ENCODE measurements at places on chromosomes 11 and 22. TPM values are rescaled to one million over a fixed set of nuclear protein-coding genes. Genes with fewer than 3 reads are reported as not detected.

DNA sequence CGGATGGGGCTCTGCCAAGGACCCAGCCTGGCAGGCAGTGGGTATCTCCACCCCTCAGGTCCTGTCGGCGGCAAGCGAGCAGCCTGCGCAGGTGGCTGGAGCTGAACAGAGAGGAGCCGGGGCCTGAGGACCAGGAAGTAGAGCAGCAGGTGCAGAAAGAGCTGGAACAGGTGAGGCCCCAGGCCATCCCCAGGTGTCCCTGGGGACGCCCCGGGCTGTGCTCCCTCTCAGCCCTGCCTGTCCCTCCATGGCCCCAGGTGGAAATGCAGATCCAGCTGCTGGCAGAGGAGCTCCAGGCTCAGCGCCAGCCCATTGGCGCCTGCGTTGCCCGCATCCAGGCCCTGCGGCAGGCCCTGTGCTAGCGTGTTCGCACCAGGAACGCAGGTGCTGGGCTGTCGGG, 44.0 kb downstream of the PISD start:
- no peak for DNase-seq

DNA sequence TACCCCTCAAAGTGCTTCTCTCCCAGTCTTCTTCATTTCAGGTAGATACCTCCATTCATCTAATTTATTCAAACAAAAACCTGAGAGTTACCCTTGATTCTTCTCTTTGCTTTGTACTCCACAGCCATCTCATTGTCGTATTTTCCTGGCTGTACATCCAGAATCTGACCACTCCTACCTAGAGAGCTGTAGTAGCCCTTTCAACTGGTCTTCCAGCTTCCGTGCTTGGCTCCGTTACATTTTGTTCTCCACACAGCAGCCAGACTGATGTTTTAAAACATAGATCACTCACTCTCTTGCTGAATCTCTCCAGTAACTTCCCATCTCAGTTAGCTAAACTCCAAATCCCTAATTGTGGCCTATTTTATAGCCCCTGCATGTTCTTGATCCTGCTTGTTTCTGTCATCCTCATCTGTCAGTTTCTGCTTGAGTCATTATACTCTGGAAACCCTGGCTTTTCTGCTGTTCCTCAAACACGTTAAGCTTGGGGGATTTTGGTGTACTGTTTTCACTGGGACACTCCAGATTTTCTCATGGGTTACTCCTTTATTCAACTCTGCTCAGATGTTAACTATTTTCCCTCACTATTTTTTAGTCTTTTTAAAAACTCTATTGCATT, 7.4 kb downstream of the SPCS2 start:
- no peak for DNase-seq

DNA sequence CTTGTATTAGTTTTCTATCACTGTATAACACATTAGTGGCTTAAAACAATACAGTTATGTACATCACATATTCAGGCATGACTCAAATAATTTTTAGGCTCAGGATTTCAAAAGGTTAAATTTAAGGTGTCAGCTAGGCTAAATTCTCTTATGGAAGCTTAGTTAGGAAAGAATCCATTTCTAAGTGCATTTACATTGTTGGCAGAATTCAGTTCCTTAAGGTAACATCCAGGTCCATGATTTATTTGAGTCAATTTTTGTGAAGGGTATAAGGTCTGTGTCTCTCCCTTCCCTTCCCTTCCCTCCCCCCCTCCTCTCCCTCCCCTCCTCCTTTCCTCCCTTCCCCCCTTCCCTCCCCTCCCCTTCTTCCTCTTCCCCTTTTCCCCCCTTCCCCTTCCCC, 399.0 kb upstream of the CNTN5 start:
- DNase-seq: no peak

The JHY gene
- polyA plus RNA-seq: 7.5 TPM

GRCh38 chr11:13861411-13861810, 101.1 kb upstream of the SPON1 start:
- DNase-seq: no peak

The TTC38 gene
- polyA plus RNA-seq: 136 TPM

The WNT7B gene
- 0.33 TPM for polyA plus RNA-seq

- DNase-seq: no peak
These were observed 22.6 kb downstream of the MPPED1 start for GRCh38 chr22:43434275-43434927.

GRCh38 chr11:26841818-26842473, 120.1 kb upstream of the SLC5A12 start:
- DNase-seq: no peak

DNA sequence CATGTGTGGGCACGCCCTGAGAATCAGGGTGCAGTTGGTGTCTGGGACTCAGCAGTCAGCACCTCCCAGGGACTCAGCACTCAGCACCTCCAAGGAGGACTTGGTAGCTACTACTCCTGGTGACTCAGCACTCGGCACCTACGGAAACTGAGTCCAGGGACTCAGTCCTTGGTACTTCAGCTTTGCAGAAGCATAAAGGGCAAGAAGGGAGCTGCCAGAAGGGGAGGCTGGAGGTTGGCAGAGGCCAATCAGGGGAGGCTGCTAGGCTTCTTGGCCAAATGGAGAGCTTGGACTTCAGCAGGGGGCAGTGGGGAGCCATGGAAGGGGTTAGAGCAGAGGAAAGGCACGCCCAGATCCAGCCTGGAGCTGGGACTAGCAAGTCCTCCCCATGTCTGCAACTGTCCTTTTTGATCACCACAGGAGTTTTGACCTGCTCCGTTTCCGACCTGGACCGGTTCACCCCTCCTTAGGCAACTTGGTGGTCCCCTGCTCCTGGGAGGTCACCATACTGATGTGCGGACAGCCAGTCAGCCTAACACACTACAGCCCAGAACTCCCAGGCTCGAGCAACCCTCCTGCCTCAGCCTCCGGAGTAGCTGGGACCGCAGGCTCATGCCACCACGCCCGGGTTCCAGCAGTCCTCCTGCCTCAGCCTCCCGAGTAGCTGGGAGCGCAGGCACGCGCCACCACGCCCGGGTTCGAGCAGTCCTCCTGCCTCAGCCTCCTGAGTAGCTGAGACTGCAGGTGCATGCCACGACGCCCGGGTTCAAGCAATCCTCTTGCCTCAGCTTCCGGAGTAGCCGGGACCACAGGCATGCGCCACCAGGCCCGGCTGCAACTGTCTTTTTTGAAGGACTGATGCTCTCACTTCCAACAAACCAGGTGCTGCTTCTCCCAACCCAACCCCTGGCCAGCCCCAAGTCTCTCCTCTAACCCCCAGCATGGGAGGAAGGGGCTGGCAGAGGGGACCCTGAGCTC, 1.5 kb downstream of the ANO9 start:
- DNase-seq: peak; percentile 43

DNA sequence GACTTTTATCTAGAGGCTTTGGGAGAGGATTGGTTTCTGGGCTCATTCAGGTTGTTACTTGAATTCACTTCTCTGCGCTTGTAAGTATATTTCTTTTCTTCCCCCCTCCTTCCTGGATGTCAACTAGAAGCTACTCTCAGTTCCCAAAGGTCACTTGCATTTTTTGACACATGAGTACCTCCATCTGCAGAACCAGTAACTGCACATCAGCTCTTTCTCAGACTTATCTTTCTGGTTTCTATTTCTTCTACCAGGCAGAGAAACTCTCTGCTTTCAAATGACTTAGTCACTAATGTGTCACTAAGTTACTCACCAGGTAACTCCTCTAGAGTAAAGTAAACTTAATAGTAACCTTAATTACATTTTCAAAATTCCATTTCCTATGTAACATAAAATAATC, 773.0 kb upstream of the LUZP2 start:
- DNase-seq: peak; percentile 19

The PES1 gene
- polyA plus RNA-seq: 58.6 TPM

DNA sequence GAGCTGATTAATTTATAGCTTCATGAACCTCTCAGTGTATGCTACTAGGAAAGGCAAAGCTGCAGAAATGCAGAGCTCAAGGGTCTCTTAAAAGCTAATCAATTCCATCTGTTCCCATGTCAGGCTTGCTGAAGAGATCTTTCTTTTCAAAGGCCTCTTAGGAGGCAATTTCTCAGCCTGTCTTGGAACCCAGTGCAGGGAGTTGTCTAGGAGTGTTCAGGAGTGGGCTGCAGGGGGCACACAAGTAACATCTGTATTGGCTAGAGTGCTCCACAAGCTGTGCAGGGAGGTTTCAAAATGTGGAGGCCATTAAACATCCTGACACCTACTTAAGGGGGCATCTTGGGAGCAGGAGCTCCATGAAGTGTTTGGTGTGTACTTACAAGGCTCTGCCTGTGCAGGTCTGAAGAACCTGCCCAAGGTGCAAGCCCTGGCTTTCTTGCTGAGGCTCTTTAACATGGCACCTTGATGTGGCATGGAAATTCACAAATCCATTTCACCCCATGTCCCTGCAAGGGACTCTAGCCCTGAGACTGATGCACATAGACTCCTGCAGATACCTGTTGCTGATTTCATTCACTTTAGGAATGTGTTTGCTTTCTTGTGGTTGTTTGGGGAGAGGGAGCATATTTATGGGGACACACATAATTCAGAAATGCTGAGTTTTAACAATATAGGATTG, 134.7 kb downstream of the ME3 start:
- DNase-seq: no peak

- DNase-seq: no peak
These were observed 27.6 kb upstream of the APLP2 start for GRCh38 chr11:130042093-130042591.

- DNase-seq: no peak
These were observed 131.0 kb downstream of the MICAL2 start for GRCh38 chr11:12241401-12241800.

- peak; percentile 56 for DNase-seq
These were observed 590.8 kb downstream of the SOX6 start for GRCh38 chr11:15765530-15765929.

- no peak for DNase-seq
These were observed 157.4 kb downstream of the BUD13 start for GRCh38 chr11:116615211-116615865.

The SCGB1C1 gene
- not detected for polyA plus RNA-seq

DNA sequence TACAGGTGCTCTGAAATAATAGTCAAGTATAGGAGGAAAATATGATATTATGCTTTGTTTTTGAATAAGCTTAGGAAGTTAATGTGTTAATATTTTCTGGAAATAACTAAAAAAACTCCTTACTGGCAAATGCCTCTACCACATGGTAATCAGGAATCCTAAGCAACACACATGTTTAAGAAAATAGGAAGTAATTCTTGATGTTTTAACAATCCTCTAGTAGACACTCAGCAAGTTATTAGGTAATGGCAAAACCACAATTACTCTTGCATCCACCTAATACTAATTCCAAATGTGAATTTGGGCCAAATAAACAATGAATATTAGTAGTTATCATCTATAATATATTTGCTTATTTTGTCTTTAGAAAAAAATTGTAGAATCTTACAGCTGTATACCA, 53.6 kb downstream of the SLC35F2 start:
- DNase-seq: no peak

DNA sequence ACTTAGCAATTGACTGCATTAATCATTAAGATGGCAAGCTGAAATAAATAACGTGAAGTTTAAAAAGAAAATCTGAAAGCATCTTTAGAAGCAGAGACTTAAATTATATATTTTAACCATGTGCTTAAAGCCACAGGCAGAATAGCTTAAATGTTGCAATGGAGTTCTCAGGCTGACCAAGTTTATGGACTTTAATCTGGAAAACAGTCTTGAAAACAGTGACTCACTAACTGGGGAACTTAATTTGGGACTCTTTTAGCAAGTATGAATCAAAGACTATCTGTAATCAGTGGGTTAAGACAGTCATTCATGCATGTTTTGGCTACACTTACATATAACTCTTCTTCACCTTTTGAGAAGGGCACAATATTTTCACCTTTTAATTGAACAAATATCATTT, 12.6 kb upstream of the GLYATL1 start:
- peak; percentile 58 for DNase-seq

DNA sequence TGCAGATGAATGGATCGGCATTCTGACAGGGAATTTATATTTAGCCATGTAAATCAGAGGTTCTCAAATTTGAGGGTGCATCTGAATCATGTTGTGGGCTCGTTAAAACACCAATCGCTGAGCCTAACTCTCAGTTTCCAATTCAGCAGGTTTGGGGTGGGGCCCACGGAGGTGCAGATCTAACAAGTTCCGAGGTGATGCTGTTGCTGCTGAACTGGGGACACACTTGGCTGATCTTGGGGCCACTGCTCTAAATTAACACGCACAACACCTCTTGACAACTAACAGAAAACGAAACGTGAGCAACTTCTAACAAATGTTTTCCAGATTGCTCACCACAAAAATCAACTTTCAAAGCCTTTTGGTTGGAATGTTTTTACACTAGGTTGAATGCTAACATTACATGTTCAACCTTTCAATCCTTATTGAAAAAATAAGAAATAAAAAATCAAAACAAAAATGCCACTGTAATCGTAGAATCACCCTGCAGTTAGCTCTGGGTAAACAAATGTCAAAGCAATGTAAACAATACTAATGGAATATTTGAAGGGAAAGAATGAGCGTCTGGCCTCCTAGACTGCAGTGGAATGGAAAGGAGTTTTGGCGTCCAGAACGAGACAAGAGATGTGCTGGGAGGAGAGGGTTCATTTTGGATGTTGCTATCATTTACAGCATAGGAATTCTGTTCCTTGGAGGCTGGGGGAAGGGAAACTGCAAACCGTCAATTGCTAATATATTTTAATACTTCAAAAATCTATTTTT, 68.3 kb upstream of the SLC6A5 start:
- DNase-seq: no peak

The KRTAP5-11 gene
- polyA plus RNA-seq: 0.19 TPM

GRCh38 chr22:40050258-40050657, 55.5 kb downstream of the FAM83F start:
- DNase-seq: no peak

GRCh38 chr22:20115691-20116375, at the start of gene RANBP1:
Gene RANBP1 (plus strand): TSS chr22:20116104. CDS start chr22:20116185, 81 bp downstream.
- no peak for DNase-seq

GRCh38 chr22:47310601-47311000, 548.2 kb downstream of the TBC1D22A start:
- no peak for DNase-seq

The CCDC188 gene
- 2.7 TPM for polyA plus RNA-seq

The BLID gene
- not detected for polyA plus RNA-seq

DNA sequence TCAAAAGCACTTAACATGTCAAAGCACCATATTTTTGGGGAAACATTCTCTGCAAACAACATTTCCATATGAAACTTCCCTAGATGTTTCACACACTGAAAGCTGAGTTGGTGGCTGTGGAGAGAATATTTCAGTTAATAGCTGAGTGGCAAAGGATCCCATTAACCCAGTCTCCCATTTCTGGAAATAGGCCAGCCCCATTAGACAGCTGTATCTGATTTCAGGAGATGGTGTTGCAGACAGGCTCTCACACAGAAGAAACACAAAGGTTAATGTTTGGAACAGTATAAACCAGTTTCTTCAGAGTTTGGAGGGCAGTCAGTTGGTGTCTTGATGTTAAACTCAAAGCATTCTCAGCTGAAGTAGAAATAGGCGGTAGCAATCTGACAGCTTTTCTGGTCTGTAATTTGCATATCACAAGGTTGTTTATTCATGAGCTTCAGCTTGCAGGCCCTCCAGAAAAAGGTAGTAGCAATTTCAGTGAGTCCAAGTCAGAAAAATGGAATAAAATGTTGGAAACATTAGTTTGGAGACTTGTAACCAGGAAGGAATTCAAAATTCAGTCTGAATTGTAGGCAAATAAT, 15.5 kb upstream of the ZBTB44 start:
- no peak for DNase-seq

- peak; percentile 76 for DNase-seq
These were observed 4.3 kb upstream of the AMPD3 start for GRCh38 chr11:10450462-10451425.

The CLDN5 gene
- 12.4 TPM for polyA plus RNA-seq

- DNase-seq: no peak
These were observed 6.9 kb upstream of the MS4A14 start for GRCh38 chr11:60389279-60389910.

The PAMR1 gene
- 8.3 TPM for polyA plus RNA-seq

Measured in large intestine (tissue), 12 donors.